ENCODE measurements at places on chromosomes 3 and 15.

DNA sequence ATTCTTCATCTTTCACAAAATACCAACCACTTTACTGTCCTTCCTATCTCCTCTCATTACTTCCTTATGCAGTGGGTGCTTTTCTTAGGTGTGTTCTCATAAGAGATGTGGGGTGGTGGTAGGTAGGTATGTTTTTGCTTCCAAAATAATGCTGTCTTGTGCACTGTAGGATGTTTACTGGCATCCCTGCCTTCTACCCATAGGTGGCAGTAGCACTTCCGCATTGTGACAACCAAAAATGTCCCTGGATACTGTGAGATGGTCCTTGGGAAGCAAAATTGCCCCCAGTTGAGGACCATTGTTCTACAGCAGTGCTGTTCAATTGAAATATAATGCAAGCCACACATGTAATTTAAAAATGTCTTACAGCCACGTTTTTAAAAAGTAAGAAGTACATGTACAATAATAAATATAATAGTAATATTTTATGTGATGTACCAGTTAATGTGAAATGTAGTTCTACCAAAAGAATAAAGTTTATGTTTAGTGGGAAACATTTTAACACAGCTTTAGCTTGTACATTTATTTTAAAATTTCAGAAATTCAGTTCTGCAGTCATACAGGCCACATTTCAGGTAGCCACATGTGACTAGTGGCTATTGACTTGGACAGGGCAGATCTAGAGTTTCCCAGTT, 75.2 kb downstream of the NEO1 start:
- no peak for DNase-seq

GRCh38 chr15:63070681-63071129, 28.2 kb downstream of the TPM1 start:
- DNase-seq: no peak

DNA sequence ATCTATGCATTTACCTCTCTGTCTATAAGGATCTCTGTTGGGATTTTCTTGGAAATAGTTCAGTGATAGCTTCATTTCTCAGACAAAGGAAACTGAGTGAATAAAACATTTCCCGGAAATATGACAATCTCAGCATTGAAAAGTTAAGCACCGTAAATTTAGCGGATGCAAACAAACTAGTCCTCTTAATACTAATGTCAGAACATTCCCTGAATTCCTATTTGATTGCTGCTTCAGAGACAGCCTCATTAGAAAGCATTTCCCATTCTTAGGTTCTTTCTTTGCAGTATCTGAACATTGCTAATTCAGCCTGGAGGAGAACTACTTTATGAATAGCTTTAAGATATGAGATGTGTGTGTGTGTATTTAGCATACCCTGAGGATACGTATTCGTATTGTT, 101.3 kb downstream of the NR2F2 start:
- no peak for DNase-seq

DNA sequence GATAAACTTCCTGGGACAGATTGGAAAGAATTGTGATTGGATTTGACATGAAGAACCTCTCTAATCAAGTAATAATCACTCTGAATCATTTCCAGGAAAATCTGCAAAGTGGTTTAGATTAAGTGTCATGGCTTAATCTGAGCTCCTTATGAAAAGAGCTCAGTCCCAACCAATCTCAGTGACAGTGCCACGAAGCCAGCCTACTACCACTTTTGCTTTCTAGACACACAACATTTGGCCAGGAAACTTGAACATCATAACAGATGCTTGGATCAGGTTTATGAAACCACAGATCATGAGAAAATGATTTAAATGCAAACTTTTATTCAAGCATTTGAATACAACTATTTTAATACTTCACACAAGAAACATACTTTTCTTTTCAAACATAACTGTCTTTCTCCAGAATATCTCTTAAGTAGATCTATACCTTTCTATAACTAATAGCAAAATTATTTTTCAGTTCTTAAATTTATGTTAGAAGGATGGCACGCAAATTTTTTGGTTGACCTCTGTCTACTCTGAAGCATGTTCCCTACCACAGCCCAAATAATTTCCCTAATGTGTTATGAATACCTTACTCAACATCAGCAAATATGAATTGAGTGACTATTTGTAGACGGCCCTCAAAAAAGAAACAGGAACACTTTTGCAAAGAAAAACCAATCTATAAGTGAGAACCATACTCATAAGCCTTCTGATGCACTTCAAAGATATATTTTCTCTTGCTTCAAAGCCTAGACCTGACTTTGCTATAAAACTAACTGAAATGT, 495.0 kb upstream of the ZNF385D start:
- no peak for DNase-seq

- DNase-seq: no peak
These were observed at the start of gene GATA2 for GRCh38 chr3:128492671-128493569. Gene GATA2 (minus strand): TSS chr3:128493201. CDS start chr3:128487031, 6,170 bp downstream.

- DNase-seq: no peak
These were observed 7.6 kb upstream of the KLF15 start for GRCh38 chr3:126364731-126365301.

DNA sequence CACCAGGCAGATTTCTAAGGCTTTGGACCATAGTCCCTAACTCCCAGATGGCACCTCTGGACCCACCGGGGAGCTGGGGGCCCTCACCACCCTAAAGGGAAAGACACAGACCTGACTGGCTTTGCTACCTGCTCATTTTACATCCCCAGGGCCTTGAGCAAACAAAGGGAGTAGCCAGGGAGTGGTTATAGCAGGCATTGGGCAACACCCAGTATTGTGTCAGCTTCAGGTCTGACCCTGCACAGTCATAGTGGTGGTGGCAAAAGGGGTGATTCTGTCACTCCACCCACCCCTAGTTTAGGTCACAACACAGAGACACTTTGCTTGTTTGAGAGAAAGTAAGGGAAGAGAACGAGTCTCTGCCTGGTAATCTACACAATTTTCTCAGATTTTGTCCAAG, 352.5 kb downstream of the DIPK2A start:
- no peak for DNase-seq

DNA sequence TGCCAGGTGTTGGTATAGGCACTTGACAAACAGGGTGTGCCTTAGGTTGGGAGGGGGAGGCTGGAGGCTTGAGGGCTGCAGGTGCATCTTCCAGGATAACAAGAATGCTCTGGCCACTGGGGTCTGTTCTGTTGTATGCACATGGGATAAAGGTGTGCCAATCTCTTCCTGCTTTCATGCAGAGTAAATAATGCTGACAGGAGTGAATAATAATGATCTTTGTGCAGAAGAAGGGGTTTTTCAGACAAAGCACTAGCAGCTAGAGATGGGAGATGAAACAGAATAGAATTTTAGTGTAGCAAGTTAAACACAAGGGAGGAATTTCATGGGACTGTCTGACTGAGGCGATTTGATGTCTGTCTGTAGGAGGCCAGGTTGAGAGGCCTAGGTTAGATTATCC, 1.9 kb upstream of the ROPN1 start:
- no peak for DNase-seq

GRCh38 chr15:87557881-87558280, 698.7 kb downstream of the NTRK3 start:
- DNase-seq: no peak
